MG63 (cell line): ENCODE measurements at places on chromosomes 3 and 15.

DNA sequence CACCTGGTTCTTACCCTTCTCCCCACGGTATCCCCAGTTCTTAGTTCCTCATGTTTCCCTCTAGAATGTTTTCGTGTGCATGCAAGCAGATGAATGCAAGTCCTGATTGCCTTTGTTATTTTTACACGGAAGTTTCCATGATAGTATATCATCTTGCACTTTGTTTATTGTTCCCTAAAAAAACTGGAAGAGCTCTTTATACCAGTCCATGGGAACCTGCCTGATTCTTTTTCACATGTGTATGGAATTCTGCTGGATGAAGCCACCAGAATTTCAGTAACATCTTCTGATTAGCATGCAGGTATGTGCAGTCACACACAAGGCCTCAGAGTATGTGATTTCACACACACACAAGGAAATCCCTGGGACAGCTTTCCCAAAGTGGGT lies 16.0 kb upstream of the LRRK1 start:
- DNase-seq, result no peak

DNA sequence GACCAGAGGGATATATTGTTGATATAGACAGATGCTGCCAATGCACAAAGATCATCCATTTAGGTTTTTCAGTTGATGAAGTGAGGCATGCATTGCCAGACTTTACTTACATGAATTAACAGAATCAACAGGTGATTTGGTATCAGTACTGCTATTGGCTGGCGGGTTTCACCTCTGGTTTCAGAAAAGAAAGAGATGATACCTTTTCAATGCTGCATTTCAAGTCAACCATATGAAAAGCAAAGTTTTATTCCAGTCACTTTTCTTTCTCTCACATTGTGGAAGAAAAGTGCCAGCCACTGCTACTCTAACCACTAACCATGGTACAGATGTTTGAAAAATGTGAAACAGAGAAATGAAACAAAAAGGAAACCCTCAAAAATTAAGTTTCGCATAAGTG lies 289.1 kb downstream of the TIGIT start:
- DNase-seq, result no peak

DNA sequence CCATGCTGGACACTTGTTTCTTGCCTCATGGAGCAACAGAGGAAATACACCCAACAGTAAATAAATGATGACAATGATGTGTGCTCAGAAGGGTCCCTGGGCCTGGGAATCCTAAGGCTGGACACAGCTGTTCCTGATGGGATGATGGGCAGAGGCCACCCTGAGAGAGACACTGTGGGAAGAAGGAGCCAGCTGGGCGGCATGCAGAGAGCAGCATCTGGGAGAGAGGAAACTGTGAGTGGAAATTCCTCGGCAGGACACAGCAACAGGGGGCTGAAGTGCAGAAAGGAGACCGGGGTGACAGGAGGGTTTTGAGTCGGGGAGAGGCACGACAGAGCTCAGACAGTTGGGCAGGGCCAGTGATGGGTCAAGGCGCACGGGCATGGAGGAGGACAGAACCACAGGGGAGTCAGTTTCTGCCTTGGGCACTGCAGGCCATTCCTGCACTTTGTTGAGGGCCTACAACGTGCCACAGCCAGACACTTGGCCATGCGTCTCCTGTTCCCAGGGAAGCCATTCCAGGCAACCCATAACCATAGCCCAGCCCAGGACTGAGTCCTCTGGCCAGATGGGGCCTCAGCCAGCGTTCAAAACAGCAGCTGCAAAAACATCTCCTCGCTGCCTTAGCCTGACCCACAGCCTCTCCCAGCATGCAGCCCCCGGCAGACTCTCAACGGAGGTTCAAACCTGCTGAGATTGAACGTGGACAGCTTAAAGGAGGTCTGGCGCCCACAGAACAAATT lies 36.7 kb upstream of the SLC6A1 start:
- DNase-seq, result no peak

GRCh38 chr3:51396401-51396800 lies 5.3 kb downstream of the RBM15B start:
- no peak for DNase-seq

- DNase-seq, result no peak
Measured at GRCh38 chr3:15523660-15524417, 2.3 kb upstream of the COLQ start.
